RKO (cell line): ENCODE measurements at places on chromosomes 7 and 10.

DNA sequence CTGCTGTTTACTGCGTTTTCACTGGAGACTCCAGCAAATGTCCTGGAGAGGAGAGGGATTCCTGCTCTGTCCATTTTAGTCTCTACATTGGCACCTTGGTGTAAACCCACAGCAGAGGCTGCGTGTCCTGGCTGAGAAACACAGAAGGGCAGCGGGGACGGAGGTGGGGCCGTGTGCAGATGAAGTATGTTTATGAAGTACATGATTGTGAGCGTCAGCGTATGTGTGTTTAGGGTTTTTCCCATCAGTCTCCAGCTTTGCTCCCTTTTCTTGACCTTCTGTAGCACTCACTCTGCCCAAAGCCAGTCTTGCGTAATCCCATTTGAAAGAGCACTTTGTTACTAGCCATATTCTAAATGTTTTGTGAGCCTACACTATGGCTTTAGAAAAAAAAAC lies 750.7 kb upstream of the SORCS1 start:
- DNase-seq, result no peak

GRCh38 chr10:5818894-5819293 lies 5.7 kb upstream of the GDI2 start:
- no peak for DNase-seq

DNA sequence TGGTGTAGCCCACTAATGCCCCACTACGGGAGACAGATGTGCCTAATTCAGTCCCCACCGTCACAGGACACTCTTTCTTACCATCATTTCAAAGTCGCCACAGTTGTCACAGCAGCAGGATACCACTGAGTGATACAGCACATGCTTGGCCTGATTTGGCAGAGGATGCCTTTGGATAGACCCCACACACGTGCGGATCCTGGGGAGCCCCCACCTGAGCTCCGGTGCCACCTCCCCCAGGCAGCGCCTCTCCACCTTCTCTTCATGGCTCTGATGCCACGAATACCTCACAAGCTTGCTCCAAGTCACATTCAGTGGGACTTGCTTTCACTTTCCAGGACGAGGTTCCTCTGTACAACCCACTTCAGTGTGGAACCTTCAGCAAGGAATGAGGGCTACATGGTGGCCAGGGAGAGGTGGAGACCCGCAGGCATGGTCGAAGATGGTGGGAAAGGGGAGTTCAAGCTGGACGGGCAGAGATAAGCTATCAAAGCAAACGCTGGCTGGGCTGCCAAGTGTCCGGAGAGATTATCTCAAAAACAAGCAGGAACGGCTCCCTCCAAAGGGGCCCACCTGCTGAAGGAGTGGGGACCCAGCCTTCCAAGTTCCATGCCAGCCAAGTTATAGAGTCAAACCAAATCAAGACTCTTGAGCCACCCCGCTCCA lies 107.4 kb downstream of the ZRANB1 start:
- no peak for DNase-seq

DNA sequence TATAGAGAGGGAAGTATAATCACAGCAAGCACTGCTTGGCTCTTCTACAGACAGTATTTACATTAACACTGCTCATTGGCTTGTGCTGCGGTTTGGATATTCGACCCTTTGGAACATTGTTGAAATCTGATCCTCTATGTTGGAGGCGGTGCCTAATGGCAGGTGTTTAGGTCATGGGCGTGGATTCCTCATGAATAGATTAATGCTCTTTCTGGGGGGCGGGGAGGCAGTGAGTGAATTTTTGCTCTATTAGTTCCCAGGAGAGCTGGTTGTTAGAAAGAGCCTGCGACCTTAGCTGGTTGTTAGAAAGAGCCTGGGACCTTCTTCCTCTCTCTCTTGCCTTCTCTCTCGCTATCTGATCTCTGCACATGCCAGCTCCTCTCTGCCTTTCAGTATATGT lies 77.3 kb upstream of the SVIL start:
- no peak for DNase-seq

GRCh38 chr10:24012249-24012803 lies 196.6 kb upstream of the KIAA1217 start:
- DNase-seq, result no peak

- no peak for DNase-seq
Measured at GRCh38 chr10:71747551-71748523, 25.5 kb downstream of the VSIR start.

DNA sequence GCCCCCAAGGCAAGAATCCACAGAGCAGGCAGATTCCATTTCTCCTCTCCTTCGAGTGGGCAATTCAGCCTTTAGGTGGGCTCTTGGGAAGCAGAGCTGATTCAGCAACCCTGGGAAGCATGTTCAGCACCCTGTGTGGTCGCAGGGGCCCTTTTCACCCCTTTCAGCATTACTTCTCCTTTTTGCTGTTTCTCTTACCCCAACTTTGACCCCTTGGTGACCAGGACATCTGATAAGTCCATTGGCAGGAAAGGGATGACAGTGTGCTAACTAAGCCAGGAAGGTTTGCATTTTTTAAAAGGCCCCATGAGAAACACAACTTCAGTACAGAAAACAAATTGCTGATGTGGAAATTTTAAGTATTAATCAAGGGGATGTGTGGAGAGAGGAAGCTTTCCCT lies 283.7 kb upstream of the NRP1 start:
- no peak for DNase-seq

DNA sequence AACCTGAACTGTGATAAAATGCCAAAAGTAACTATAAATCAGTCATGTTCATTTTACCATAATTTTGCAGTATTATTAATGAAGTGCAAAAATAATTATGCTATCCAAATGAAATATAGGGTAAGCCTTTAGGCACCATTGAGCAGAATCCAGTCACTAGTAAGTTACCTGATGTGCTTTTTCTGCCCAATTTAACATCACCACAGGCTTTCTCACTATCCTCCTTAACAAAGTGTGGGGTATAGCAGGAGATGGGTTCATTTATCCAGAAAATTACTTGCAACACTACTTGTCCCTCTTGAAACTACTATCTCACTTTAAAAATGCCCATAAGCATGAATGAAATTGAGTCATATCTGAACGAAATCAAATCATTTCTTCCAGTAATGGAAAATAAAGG lies 211.0 kb downstream of the SEMA3A start:
- no peak for DNase-seq
